Stimulated activated CD4-positive, alpha-beta T cell treated with anti-CD3 and anti-CD28 coated beads, Interleukin-15, amount 100 ng/mL, for 1 hour (primary cell): ENCODE measurements at places on chromosomes 13 and 19.

GRCh38 chr13:77370888-77371287 is 44.0 kb upstream of the MYCBP2 start:
- DNase-seq, result no peak

DNA sequence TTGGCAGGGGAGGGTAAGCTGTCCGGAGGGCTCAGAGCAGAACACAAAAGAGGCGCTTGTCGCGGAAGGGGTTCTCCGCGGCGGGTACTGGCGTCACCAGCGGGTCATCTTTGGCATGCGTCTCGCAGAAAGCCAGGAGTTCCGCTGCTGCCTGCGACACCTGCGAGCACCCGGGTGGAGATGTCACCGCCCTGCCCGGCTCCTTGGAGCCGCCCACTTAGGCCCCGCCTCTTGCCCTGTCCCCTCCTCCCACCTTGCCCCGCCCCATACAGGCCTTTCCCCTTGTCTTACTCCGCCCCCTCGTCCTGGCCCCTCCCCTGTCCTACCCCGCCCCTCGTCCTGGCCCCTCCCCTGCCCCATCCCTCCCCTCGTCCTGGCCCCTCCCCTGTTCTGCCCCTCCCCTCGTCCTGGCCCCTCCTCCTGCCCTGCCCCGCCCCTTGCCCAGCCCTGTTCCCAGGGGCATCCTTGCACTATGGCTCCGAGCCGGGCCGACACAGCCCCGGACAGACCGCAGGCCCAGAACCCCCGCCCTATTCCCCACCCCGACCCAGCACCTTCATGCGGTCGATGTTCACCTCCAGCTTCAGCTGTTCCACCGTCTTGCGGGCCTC is 1.9 kb downstream of the GNG8 start:
- DNase-seq, result peak; percentile 90

- no peak for DNase-seq
Observed at GRCh38 chr13:109244566-109244965, 541.8 kb downstream of the IRS2 start.

- no peak for DNase-seq
Observed at GRCh38 chr13:77460195-77460594, 75.3 kb upstream of the SCEL start.

- no peak for DNase-seq
Observed at GRCh38 chr13:45422731-45423292, 4.6 kb upstream of the SLC25A30 start.

DNA sequence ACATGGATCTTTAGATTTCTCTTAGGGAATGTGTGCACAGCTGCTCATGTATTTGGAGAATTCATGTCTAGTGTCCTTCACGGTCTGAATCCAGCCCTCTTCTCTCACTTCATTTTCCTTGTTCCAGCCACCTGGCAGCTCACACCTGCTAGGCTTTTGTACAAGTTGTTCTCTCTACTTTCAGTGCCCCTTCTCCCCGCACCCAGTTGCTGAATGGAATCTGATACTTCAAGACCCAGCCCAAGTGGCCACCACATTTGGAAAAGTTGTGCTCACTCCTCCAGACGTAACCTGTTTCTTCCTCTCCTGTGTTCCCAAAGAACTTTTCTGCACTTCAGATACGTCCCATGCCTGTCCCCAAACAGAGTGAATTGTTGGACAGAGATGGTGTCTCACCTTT is 235.6 kb downstream of the SHISA2 start:
- DNase-seq, result no peak

DNA sequence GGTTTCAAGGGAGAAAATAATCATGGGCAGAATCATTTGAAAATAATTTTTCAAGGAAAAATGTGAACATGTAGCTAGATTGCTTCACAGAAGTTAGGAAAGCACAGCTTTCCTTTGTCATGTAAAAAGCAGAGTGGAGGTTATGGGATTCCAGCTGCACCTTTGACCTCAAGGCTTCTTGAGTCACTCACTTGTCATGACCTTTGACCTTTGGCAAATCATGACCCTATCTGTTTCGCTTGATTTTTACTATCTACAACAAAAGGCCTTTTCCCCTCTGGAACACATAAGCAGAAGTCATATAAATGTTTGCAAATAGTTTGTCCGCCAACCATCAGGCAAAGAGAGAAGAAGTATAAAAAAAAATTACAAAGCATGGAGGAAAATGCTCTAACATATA is 210.7 kb upstream of the MIR17HG start:
- no peak for DNase-seq

DNA sequence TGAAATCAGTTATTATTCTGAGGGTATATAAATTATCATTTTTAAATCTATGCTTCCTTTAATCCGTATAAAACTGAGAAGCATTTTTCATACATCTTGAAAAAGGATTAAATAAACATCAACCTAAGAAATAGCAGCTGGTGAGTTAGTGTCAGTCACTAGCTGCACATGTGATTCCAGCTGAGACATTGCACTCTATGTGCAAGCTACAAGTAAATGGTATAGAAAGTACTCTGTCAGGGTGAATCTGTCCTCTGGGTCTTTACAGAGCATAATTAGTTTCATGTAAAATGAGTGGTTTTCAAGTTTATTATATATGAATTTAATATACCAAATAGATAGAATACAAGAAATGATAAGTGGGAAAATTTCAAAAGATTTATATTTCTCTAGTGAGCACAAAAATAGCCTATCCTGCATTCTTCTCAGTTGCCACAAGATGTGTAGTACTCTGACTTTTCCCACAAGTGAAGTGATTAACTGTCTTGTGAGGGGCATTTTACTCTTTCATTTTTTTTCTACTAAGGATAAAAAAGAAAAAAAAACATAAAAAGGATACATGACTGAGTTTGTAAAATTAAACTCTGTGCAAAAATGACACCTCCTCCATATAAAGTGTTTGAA is 1372.1 kb downstream of the PCDH9 start:
- DNase-seq, result no peak

DNA sequence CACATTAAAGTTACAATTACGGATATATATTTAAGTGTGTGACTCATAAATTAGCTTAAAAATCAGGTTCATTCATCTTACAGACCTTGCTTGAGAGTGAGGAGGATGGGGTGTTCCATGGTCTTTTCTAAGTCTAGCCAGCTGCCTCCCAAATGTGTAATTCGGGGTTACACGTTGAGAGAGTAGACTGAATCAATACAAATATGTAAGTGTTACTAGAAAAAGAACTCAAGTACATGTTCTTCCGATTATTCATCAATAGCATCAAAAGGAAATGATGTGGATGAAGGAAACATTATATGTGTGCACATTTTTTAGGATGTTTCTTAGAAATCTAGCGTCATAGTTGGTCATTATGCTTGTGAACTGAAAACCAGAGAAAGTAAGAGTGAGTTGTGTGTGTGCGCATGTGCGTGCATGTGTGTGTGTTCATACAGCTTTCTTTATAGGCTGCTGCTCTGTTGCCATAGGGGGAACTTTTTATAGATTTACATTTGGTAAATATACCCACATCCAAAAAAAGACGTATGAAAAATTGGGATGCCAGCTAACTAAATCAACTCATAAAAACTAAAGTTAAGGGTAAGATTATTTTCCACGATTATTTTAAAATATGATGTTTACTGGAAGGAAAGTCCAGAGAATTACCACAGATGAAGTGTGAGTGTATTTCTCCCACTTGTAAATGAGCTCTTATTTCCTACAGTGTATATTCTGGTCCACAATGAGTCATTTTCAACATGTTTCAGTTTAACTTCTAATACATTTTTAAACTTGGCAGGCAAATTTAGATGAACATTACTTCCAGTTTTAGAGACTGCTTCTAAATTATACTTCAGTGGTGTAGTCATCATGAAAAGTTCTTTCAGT is 82.4 kb downstream of the PIBF1 start:
- no peak for DNase-seq

DNA sequence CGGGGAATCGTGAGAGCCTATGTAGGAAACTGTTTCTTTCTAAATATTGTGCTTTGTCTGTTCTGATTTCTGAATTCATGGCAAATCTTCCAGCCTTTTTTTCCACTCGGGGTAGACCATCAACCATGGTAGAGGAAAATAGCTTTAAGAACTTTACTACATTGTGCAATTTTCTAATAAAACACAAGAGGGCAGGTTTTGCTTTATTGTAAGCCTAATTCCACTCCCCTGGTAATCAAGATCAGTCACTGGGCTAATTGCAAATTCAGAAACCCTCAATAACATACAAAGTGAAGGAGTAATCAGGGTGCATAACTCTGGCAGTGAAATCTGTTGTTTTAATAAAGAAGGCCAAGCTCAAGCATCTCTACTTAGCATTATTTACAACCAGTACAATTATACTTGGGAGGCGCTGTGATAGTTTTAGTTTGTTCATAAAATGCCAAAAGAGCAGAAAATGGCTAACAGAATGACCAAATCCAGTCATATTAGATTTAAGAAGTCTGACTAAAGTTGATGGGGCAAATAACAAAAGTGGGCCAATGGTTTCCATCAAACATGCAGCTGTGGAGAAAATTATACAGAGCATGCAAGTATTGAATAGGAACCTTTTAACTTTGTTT is 43.8 kb downstream of the DCT start:
- DNase-seq, result no peak

- no peak for DNase-seq
Observed at GRCh38 chr13:74024314-74024713, 109.9 kb downstream of the KLF12 start.

DNA sequence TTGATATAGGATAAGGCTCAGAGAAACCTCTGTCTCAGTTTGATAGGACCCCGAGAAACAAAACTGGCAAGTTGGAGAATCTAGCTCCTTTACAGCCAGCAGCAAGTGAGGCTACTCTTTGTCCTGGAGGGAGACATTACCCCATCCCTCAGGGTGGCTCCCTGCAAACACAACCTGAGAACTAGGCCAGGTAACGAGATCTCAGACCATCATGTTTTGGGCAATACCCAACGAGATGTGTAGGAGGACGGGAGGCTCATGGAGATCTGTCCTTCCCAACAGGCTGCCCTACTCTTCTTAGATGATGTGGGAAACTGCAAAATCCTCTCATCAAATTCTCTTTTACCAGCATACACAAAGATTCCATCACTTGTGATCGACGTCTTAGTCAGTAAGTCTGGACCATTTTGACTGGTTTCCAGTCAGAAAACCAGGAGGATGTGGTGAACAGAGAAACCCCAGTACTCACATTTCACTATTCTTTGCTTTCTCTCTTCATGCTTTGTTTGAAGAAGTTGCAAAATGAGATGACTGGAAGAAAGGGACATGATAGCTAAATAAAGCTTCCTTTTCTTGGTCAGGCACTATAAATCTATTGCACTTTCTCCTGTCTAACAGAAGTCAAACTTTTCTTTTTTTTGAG is 6.0 kb upstream of the CTU1 start:
- no peak for DNase-seq

GRCh38 chr19:17719730-17720400 is 585 bp downstream of the MAP1S start:
- DNase-seq, result no peak

DNA sequence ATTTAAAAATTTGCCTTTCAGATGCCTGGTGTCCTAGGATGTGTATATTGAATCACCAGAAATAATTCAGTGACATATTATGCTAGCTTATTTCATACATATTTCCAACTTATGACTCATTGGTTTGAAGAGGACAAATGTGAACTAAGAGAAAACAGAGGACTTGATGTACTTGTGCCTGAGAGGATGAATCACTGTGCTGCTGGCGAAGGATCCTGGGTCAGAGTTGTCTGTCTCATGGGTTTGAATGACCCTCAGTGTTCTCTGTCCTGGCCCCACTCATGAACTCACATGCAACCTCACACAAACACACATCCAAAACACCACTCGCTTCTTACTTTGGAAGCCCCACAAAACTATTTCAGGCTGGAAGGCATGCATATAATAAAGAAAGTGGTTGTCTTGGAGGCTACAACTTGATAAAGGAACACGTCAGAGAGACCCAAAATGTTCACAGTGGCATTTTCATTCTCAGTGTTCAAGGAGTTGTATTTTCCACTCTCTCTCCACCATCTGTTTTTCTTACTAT is 129.0 kb upstream of the SPRY2 start:
- no peak for DNase-seq

- no peak for DNase-seq
Observed at GRCh38 chr13:111278258-111278657, 42.2 kb upstream of the TEX29 start.

DNA sequence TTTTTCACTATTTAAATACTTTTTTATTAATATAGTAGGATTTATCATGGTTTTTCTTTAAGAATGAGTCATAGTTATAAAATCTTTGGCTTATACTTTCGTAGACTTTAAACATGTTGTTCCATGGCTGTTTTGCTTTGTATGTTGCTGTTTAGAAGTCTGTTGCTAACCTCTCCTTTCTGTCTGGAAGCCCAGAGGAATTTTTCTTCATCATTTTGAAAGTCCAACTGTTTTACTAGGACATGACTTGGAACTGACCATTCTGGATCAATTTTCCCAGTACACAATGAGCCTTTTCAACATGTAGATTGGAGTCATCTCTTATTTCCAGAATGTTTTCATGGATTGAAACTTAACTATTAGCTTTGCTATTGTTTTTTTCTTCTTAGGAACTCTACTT is 7.9 kb downstream of the CAB39L start:
- no peak for DNase-seq

- DNase-seq, result no peak
Observed at GRCh38 chr13:24005755-24006281, 108.5 kb upstream of the C1QTNF9B start.

DNA sequence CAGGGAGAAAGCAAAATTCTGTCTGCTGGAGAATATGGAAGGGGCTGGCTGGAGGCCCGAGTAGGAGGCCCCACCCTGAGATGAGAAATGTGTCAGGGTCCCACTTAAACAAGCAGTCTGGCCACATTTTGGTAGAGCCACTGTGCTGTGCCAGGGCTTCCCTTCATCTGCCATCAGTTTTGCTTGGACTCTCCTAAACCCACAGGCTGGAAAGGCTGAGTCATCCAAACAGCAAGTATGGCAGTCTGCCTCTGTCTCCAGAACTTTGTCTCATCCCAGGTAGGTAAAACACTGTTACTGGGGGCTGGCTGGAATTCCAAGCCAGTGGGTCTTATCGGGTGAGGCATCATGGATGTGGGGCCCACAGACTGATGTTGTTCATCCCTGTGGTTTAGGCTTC is 1390.6 kb downstream of the UQCRFS1 start:
- DNase-seq, result no peak

DNA sequence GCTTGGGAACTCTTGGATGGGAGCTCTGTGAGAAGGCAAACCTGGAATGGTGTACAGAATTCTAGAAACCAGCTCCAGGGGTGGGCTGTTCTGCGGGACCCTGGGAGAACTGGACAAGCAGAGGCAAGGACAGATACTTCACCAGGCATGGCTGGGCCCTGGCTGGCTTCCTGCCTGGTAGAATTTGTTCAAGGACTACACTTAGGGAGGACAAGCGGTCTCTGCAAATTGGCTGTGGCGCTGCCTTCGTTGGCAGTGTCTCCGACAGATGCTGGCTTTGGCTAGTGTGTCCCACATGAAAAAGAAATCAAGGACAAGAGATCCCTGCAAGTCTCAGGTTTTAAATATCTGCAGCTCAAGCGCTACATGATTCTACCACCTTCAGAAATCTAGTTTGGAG is 12.4 kb downstream of the CEBPG start:
- DNase-seq, result no peak
